ENCODE measurements at places on chromosomes 5 and 9.

GRCh38 chr5:141475625-141476131, at the start of gene PCDHGC3:
PCDHGC3 (plus strand) TSS chr5:141475966; CDS start chr5:141476117, 151 bp downstream.
- peak within 1 kb of the TSS; percentile 49 for H3K4me3 ChIP-seq
- DNase-seq, result no peak
- no peak within 1 kb of the TSS for H3K27ac ChIP-seq
- peaks cover 3% of the 10 kb centered on the region for H3K36me3 ChIP-seq
- H3K4me1 ChIP-seq, result no peaks in the 10 kb centered on the region

DNA sequence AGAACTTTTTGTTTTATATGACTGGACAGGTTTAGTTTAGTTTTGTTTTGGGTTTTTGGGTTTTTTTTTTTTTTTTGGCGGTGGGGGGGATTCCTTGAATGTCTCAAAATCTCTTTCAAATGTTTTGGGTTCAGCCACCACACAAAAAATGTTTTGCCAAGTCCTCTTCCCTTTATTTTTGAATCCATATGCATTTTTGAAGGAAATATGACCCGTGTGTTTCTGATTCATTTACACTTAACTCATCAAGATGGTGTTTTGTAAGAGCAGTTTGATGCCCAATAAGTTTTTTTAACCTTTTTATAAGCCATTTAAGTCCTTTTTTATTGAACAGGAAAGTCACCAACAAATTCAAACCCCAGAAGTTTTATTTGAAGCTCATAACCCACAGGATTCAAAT, 209.8 kb downstream of the CWC27 start:
- no peak for DNase-seq
- H3K4me3 ChIP-seq, result no peak overlapping the region
- no peaks in the 10 kb centered on the region for H3K27me3 ChIP-seq
- H3K4me1 ChIP-seq, result no peaks in the 10 kb centered on the region

GRCh38 chr5:5983261-5983980, 394.9 kb downstream of the MED10 start:
- no peaks in the 10 kb centered on the region for H3K27me3 ChIP-seq
- no peak for DNase-seq
- no peaks in the 10 kb centered on the region for H3K36me3 ChIP-seq
- H3K27ac ChIP-seq, result no peak overlapping the region
- no peak overlapping the region for H3K4me3 ChIP-seq

DNA sequence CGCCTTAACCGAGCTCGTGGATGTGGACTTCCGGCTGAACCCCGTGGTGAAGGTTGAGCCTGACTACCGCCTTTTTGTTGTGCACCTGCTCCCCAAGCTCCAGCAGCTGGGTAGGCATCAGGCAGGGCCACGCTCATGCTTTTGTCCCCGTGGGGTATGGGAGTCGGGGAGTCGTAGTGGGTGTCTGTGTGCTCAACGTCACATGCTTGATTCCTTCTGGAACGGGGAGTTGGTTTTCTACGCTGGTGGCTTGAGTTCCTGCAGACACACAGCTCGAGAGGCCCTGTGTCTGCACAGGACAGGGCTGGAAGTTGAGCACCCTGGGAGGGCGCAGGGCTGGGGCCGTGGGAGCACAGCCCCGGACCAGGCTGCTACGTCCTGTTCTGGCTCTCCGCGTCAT, 8.0 kb downstream of the CEP72 start:
- no peak overlapping the region for H3K27ac ChIP-seq
- no peak overlapping the region for H3K4me3 ChIP-seq
- H3K4me1 ChIP-seq, result no peaks in the 10 kb centered on the region
- no peak for DNase-seq
- peaks cover 26% of the 10 kb centered on the region for H3K36me3 ChIP-seq

GRCh38 chr9:121478816-121479676, 20.6 kb downstream of the GGTA1 start:
- no peaks in the 10 kb centered on the region for H3K4me1 ChIP-seq
- no peaks in the 10 kb centered on the region for H3K36me3 ChIP-seq
- no peak overlapping the region for H3K27ac ChIP-seq
- no peak overlapping the region for H3K4me3 ChIP-seq
